ENCODE measurements at places on chromosomes 6 and 20.

GRCh38 chr20:61493798-61494305 is 241.8 kb downstream of the CDH4 start:
- no peak for DNase-seq

GRCh38 chr20:44291754-44292153 is 19.2 kb downstream of the FITM2 start:
- no peak for DNase-seq

GRCh38 chr6:42702200-42702599 is 20.2 kb downstream of the PRPH2 start:
- no peak for DNase-seq

DNA sequence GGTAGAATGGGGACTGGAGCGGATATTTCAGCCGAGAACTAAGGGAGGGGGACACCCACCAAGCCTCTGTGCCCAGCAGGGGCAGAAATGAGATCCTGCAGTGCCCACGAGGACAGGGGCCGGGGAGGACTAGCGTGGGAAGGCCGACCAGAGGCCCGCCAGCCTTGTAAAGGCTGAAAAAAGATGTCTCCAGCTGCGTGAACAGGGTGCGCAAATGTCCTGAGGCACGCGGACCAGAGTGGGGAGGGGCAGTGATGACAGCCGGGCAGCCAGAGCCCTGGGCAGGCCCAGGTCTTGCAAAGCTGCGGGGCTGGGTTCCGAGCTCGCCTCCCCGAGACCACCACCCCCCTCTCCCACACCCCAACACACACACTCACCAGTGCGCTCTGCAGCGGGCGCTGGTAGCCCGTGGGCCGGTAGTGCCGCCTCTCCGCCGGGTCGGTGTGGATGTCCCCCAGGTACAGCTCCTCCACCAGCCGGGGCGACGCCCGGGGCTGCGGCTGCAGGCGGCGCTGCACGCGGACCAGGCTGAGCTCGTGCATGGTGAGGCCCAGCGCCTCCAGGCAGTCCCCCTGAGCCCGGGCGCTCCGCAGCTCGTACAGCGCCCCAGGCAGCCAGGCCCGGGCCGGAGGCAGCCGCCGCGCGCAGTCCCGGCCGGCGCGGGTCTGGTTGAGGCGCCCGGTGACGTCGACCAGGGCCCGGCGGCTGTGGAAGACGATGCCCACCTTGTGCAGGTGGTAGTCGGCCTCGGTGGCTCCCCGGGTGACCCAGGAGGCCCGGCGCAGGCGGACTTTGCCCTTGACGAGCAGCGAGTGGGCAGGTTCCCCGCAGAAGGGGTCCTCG is 48.2 kb downstream of the APCDD1L start:
- DNase-seq, result no peak
